ENCODE measurements at places on chromosomes 13 and 19.

GRCh38 chr19:35533201-35533821 lies at the start of gene GAPDHS:
TSS of gene GAPDHS (plus strand) at chr19:35533456. CDS start at chr19:35533528, 72 bp downstream.
- no peak for DNase-seq

- no peak for DNase-seq
Measured at GRCh38 chr13:73531014-73531413, 472.2 kb downstream of the KLF5 start.

DNA sequence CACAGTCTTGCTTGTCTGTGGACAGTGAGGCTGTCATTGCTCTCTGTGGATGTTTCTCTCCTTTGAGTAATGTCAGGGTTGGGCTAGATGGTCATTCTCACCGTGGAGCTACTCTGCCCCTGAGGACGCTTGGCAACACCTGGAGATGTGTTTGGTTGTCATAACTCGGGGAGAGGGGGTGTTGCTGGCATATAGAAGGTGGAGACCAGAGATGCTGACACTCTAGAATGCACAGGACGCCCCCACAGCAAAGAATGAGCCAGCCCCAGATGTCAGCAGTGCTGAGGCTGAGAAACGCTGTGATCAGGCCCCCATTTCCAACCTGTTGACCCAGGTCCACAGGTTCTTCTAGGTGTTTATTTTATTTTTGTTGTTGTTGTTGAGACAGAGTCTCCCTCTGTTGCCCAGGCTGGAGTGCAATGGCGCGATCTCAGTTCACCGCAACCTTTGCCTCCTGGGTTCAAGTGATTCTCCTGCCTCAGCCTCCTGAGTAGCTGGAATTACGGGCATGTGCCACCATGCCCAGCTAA lies 4.6 kb downstream of the CCDC124 start:
- DNase-seq, result no peak

DNA sequence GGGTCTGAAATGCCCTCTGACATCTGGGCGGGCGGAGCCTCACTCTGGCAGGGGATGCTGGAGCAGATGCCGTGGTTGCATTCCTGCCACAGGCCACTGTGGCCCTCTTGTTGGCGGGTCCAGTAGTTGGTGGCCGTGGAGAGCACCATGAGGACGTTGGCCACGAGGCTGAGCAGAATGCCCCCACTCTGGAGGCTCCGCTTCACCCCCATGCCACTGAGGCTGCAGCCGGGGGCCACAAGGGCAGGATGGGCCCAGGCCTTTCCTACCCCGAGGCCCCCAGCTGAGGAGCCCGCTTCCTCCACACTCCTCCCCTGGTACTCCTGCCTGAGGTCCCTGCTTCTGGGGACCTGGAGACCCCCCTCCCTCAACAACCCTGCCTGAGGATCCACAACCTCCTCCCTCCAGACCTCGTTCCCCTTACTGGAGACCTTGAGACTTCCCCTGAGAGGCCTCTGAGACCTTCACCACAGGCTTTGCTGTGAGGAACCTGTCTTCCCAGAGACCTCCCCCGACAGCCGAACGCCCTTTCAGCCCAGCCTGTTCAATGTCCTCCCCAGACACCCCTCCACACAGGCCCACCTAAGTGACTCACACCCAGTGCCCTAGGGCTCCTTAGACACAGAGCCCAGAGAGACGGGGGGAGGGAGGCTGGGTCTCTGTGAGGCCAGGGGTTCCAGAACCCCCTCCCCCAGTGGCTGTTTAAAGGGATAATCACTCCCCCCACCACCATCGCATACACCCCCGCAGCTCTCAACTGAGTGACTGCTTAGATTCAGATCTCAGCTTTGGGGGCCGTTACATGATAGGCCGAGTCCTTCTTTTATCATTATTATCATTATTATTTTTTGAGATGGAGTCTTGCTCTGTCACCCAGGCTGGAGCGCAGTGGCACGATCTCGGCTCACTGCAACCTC lies at the start of gene CLDND2:
CLDND2 (minus strand) TSS at position 638 of the 917 bp plus-strand sequence; CDS start at position 212, 426 bp downstream.
- no peak for DNase-seq

DNA sequence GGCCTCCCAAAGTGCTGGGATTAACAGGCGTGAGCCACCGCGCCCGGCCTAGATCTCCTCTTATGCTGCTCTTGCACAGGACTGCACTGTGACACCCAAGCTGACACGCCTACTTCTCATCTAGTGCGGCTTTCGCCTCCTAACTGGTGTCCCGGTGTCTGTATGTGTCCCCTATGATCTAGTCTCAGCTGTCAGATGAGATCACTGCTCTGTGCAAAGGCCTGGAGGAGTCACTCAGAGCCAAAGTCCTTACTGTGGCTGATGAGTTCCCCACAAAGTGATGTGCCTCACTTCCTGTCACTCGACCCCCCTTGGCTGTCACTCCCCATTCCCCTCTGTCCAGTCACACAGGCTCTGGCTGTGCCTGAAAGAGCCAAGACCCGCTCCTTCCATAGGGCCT lies 2.5 kb downstream of the ZNF556 start:
- DNase-seq, result no peak

GRCh38 chr13:34502011-34502410 lies 440.1 kb upstream of the NBEA start:
- no peak for DNase-seq

DNA sequence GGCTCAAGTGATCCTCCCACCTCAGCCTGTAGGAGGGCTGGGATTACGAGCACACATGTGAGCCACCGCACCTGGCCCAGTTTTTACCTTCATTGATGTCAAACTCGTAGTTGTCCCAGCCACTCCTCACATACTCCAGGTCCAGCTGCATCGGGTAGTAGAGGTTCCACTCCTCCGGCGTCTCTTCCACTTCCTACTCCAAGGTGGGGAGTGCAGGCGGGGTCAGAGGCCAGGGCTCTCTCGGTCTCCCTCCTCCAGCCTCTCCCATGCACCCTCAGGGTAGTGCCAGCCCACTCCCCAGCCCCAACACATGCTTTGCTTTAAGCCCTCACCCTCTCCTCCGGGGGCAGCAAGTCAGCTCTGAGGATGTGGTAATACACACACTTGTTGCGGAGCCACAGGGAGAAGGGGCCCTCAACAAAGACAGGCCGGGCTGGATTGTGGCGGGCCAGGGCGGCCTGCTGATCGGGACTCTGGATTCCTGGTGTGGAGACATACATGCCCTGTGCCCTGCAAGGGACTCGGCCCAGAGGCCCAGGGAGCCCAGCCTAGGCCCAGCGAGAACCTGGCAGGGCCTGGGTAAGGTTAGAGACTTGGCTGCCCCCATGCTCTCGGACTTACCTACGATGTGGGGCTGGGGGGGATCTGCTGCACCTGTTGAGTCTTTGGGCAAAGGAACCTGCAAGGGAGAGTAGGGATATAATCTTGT lies 1.9 kb upstream of the ZNF653 start:
- DNase-seq, result no peak

GRCh38 chr13:38981096-38981495 lies 9.5 kb downstream of the STOML3 start:
- no peak for DNase-seq

GRCh38 chr13:51929699-51930098 lies 67.9 kb downstream of the CCDC70 start:
- no peak for DNase-seq

DNA sequence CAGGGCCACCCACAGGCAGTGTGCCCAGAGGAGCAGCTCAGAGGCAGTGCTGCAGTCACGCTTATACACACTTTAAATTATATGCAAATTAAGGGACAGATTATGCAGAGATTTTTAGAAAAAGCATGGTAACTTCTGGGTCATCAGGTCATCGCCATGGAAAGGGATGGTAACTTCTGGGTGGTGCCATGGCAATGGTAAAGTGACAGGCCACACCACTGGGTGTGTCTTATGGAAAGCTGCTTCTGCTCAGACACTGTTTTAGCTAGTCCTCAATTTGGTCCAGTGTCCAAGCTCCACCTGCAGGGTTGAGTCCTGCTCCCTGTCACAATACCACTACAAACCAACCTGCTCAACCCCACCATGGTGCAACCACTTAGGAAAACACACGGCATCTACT lies 29.9 kb upstream of the LSM14A start:
- no peak for DNase-seq

- DNase-seq, result no peak
Measured at GRCh38 chr13:59495299-59495698, 668.4 kb downstream of the DIAPH3 start.

GRCh38 chr13:33862016-33862415 lies 44.1 kb downstream of the RFC3 start:
- no peak for DNase-seq

DNA sequence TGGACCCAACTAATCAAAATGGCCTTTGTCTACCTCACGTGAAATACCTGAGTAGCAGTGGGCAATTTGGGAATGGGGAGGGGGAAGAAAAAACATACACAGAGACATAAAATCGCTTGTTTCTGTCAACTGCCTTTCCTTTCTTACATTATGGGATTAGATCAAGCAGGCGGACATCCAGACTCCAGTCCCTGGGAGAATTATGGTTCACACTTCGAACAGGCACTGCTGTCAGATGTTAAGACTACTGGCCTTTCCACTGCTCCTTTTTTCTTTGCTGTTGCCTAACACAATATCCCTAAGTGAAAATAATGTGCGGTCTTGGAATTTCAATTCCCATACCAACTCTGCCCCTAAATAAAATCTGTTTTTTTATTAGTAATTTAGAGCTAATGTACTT lies 1719.7 kb upstream of the SLC10A2 start:
- DNase-seq, result no peak

GRCh38 chr19:54199401-54199800 lies 1.3 kb upstream of the RPS9 start:
- DNase-seq, result no peak

DNA sequence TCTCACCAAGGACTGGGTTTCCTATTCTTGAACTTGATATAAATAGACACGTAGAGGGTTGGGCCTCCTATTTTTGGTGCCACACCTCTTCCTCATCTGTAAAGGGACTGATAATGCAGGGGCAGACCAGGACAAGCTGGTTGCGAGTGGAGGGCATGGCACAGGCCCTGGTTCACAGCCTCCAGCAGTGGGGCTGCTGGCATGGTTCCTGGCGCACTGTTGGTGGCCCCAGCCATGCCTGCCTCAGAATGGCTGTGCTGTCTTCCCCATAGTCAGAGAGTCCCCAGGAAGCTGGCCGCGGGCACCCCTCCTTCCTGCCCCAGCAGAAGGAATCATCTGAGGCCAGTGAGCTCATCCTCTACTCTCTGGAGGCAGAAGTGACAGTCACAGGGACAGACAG lies 10.5 kb upstream of the OVOL3 start:
- DNase-seq, result no peak

DNA sequence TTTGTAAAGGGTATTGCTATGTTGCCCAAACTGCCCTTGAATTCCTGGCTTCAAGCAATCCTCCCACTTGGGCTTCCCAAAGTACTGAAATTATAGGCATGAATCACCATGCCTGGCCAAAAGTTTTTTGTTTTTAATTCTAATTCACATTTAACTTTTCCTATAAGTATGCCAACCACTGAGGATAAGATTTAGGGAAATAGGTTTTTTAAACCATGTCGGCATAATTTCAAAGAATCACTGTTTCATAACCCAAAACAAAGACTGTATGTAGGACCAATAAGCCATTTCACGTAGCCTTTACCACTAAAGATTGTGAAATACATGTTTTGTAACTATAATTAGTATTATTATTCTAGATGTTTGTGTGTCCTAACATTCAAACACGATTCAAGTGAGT lies 8.2 kb downstream of the ZDHHC20 start:
- no peak for DNase-seq

GRCh38 chr13:113337976-113338375 lies 26.0 kb downstream of the GRTP1 start:
- no peak for DNase-seq

DNA sequence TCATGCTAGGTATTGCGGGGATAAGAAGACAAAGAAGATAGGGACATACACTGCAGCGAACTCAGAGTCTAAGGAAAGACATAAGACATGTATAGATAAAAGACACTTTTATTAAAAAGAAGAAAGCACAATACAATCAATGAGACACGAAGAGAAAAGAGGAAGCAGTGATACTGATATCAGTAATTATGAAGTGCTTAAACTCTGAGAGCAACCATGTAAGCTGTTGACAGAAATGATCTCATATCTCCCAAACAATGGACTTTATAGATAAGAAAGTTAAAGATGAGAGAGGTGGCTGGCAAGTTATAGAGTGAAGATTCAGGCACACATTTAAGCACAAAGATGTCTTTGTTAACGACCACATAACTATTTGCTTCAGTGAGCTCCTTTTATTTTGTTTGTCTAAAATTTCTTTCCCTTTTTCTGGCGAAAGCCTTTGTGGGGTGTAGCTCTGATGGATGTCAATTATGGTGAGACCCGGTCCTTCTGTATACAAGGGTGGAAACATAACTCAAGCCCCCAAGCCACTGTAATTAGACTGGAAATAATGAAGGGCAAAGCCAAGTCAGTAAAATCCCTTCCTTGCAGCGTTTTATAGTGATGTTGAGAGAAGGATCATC lies 818.0 kb upstream of the SLC10A2 start:
- no peak for DNase-seq

GRCh38 chr19:16542910-16543472 lies 754 bp upstream of the CHERP start:
- DNase-seq, result no peak

- DNase-seq, result no peak
Measured at GRCh38 chr13:107518292-107518691, 697.0 kb downstream of the LIG4 start.

- DNase-seq, result no peak
Measured at GRCh38 chr19:51714848-51715247, 8.9 kb downstream of the HAS1 start.

GRCh38 chr19:7817801-7818200 lies 12.2 kb upstream of the EVI5L start:
- DNase-seq, result no peak

DNA sequence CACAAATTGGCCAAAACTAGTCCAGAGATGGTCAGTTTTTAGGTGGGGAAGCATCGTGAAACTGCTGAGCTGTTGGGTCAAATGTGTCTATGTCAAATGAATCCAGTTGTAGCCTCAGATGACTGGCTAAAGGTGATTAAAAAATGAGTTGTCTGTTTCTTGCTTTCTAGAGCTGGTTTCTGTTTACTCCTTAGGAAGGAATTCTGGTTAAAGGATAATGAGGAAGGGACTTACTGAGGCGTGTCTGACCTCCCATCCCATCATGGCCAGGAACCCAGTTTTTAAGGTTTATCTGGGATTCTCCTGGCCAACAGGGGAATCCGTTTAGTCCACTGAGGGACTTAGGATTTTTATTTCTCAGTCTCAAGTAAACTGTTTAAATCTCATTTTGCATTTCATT lies 256.5 kb downstream of the UQCRFS1 start:
- no peak for DNase-seq

DNA sequence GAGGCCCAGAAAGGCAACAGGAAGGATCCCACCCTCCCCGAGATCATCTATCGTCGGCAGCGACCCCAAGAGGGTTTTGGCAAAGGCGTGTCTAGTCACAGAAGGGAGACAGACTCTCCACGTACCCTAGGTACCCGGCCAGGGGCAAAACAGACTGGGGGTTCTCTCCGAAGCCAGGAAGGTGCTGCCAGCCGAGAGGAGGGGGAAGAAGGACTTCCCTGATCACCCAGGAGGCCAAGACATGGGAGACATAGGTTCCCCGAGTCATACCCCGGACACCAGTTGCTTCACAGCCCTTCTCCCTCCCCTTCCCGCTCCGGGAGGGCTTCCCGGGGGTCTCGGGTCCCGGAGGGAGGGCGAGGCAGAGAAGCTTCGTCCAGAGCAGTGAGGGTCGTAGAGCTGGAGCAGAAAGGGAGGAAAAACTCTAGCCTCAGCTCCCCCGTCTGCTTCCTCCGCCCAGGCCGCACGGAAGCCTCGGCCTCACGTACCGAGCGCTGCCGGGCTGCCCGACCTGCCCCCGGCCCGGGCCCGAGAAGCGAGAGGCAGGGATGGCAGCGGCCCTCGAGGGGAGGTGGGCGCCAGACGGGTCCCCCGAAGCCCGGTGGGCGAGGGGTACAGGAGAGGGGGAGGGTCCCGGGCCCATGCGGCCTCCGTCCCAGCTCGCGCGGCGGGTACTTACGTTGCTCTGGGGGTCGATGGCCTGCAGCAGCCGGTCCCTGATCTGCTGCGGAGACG lies 644 bp downstream of the MED26 start:
- DNase-seq, result no peak

GRCh38 chr13:100625447-100625846 lies 36.9 kb upstream of the GGACT start:
- no peak for DNase-seq
